Vagina (tissue), 2 donors: ENCODE measurements at places on chromosomes 13 and 19.
A peak's percentile ranks its signal among the peaks of the same experiment; 100 is the strongest.

DNA sequence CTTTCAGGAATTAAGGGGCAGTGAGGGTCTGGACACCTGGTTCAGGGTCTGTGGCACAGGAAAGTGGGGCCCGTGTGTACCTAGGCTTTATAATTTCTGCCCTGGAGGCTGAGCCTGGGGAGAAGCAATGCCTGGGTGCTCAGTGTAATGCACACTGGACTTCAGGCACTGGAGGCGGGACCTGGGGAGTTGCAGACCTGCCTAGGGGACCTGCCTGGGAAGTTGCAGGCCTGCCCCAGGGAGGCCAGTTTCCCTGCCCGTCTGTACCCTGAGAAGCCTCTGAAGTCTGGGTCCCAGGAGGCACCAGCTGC lies 2.5 kb upstream of the TMEM59L start:
- no peak for DNase-seq

DNA sequence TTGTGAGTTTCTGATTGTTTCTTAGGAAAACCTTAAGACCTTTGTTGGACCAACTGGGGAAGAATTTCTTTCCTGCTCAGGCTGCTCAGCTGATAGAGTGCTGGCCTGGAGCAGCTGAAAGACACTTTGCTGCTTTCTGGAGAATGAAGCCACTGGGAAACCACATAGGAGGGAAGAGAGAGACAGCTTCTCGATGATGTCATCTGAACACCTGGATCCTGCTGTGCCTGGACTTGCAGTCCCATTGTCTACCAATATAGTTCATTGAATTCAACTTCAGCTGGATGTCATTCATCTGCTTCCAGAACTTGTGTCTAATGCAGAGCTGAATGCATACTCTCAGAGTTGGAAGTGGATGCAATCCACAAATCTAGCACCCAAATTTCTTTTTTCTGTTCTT lies 34.3 kb upstream of the TSHZ3 start:
- no peak for DNase-seq

- DNase-seq = no peak
These were observed 174.5 kb downstream of the KCTD12 start for GRCh38 chr13:76711550-76712182.

DNA sequence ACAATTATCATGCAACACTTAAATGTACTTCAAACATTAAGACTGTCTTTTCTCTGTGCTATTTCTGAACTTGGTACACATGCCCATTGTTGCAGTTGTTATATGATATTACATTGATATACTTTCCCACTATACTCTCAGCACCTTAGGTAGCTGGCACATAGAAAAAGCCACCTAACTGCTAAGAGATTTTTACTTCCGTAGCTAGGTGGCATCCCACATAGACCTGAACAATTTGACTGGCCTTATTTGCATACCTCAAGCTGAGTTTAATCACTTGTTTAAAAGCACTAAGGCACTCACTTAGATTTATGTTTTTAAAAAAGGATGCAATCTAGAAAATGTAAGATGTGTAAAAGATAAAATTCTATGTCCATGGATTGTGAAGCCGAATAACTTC lies 194.2 kb downstream of the POU4F1 start:
- DNase-seq = no peak

DNA sequence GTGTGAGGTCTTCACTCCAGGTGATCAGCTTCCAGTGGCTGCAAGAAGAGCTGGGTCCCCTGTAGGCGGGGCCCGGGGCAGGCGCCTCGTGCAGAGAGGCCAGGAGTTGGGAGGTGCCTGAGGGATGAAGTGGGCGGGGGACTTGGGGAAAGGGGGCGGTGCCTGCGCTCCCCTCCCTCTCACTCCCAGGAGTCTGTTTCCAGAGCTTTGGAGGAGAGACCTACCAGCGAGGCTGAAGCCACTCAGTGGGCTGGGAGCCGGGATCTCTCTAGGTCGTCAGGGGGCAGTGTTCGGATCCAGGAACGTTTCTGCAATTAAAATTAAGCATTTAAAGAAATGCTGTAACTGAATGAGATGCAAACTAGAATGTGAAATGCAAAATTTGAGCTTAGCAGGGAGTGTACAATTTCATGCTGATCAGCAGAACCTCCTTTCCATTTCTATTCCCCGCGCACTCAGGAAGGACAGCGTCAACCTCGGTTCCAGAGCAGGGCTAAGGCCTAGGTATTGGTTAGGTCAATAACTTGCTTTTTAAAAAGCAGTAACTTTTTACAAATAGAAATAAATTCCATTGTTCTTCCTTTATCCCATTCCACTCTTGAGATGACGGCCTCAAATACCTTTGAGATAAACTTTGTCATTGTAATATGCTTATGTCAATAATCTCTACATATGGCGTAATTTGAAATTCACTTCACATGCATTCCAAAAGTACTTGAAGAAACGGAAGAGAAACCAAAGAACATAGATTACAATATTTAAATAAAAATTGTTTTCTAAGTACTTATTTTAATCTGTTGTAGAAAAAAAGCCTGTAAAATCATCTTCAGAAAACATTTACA lies 11.6 kb downstream of the ZNF160 start:
- no peak for DNase-seq

DNA sequence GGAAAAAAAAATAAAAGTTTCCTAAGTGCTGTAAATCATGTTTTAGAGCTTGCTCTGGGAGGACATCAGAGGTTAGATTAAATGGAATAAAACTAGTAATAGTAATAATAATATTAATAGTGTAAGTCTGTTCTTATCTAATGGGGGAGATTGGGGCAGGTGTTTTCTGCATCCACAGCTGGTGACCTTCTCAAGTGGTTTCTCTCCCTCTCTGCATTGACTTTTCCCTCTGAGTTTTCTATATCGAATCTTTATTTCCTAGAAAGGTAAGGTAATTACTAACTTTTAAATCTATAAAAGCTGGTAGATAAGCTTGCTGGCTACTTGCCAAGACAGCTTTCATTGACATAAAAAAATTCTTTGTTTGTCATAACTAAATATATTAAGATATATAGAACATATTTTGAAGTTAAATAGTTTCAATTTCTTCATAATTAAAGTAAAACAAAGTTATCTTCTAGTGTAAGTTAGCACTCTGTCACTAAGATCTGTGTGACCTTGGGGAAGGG lies 49.6 kb upstream of the DIAPH3 start:
- no peak for DNase-seq

- DNase-seq = no peak
These were observed 5.8 kb downstream of the OXGR1 start for GRCh38 chr13:96988441-96988840.

GRCh38 chr13:94914895-94915294 lies 202.6 kb upstream of the SOX21 start:
- no peak for DNase-seq

DNA sequence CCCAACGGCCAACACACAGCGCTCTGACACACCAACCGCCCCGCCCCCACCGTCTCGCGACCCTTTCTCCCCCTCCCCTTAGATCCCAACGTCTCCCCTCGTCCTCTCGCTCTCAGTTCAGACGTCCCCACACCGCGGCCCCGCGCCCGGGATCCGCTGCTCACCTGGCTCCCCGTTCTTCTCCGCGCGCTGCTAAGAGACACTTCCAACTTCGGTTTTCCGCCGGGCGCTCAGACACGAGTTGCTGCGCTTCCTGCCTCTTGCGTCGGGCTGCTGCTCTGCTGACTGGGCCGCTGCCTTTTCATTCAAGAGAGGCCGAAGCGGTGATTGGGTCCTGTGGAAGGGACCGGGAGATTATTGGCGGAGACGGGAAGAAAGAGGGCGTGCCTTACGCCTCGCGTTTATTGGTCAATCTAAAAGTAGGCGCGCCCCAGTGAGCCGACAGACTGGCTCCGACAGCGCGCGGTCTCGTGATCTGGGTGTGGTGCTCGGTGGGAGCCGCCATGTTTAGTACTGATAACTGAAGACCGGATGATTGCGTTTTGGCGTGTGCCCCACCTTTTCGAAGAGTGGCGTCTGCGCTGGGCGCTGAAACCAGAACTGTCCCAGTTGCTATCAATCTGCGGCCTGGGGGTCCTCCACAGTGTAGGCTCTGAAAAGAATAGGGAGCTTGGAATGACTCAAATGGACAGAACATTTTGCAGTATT lies at the start of gene DDX39A:
Gene DDX39A (minus strand): TSS at position 236 of the 708 bp plus-strand sequence. CDS start 6,121 bp downstream, outside the sequence.
- peak; percentile 100 for DNase-seq

GRCh38 chr19:56321254-56321988 lies 6.8 kb upstream of the ZSCAN5A start:
- no peak for DNase-seq

- DNase-seq = no peak
These were observed 27.6 kb upstream of the NEK3 start for GRCh38 chr13:52187029-52187423.

DNA sequence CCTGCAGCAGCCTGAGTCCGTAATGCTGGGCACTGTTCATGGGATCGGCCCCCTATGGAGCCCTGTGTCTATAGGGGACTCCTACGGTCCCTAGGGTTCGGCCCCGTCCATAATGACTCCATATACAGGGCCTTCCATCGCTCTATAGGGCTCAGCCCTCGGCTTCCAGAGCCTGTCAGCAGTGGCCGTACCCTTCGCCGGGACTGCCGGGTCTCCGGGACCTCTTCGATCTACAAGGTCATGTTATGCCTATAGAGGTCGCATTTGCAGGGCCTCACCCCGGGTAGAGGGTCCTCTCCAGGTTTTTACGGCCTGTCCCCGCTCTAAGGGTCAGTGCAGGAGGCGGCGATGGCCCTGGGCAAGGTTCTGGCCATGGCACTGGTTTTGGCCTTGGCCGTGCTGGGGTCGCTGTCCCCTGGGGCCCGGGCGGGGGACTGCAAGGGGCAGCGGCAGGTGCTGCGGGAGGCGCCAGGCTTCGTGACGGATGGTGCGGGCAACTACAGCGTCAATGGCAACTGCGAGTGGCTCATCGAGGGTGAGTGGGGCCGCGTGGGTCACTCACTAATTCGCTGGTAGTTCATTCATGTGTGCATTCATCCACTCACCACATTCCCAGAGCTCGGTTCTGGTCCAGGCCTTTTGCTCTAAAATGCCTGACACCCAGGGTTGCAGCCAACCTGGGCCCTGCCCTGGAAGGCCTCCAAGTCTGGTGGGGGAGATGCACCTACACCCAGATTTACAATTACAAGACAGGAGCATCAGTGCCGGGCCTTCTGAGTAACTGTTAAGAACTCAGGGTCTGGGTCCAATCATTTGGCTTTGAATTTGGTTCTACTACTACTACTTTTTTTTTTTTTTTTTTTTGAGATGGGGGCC lies 699 bp downstream of the MEGF8 start:
- DNase-seq = peak; percentile 70

DNA sequence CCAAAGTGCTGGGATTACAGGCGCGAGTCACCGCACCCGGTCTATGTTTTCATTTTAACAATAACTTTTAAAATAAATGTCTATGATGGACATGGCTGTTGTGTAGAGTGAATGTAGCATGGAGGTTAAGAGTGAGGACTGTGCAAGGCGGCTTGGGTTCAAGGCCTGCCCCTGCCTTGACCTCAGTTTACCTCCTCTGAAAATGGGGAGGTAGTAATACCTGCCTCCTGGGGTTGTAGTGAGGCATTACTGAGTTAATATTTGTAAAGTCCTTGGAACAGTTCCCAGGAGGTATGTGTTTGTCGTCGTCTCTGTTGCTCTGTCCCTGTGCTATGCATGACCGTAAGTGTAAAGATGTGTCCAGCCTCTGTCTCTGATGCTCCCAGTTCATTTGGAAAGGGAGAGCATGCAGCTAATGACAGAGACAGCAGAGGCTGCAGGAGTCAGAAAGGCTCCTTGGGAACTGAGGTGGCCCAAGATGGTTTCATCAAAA lies 9.4 kb downstream of the GARRE1 start:
- no peak for DNase-seq

DNA sequence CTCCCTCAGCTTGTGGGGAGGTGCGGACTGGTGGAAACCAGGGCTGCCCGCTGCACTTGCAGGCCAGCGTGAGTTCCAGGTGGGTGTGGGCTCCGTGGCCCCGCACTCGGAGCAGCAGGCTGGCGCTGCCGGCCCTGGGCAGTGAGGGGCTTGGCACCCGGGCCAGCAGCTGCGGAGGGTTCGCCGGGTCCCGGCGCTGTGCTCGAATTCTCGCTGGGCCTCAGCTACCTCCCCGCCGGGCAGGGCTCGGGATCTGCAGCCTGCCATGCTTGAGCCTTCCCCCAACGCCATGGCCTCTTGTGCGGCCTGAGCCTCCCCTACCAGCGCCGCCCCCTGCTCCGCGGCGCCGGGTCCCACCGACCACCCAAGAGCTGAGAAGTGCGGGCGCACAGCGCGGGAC lies 71.6 kb upstream of the ADGRL1 start:
- no peak for DNase-seq

DNA sequence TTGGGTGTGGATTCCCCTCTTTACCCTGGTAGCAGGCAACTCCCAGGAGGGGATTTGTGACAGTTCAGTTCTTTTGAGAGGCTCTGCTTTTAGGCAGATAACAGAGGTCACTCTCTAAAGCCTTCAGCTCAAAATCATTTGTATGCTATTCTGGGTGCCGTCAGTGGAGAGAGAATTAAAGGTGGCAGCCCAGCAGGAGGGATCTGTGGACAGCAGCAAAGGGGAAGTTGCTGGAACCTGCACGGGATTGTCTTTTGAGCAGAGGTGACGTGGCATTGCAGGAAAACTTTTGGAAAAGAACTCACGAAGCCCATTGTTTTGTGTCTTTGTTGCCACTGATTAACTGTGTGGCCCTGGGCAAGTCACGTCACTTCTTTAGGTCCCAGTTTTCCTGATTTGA lies 62.4 kb upstream of the C1QTNF9 start:
- no peak for DNase-seq

DNA sequence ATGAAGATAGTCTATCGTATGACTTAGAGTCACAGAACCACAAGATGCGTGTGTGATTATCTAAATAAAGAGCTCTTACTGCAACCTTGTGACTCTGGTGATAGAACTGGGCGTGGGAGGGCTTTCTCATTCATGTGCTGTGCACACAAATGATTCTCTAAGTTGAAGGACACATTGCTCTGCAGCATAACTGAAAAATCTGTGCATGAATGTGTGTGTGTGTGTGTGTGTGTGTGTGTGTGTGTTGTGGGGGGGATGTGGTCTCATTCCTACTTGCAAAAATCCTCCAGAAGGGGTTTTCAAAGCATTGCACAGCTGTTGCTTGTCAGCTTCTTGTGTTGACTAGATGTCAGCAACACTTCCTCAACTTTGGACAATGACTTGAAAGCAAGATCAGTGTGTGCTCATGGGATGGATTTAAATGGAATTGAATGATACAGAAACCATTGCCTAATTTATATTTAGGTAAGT lies 22.4 kb downstream of the LRCH1 start:
- no peak for DNase-seq

GRCh38 chr19:46328079-46328478 lies 18.8 kb upstream of the PPP5C start:
- DNase-seq = no peak
